ENCODE measurements at places on chromosomes 3 and 15.

DNA sequence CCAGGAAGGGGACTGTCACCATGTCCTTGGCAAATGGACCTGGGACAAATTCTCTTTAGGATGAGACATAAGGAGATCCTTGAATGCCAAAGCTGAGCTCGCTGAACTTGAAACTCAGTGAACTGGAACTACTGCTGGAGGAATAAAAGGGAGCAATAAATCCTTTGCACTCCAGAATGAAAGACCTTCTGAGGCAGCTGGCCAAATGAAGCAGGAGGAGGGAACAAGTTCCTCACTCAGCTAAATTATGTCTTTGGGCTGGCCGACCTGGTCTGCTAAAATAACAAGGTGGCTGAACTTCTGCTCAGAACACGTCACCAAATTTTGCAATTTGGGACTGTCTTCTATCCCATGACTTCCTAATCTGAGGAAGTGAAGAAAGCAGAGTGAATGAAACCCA lies 314.7 kb downstream of the LPP start:
- no peaks in the 10 kb centered on the region for H3K27me3 ChIP-seq
- DNase-seq: no peak
- H3K4me1 ChIP-seq: no peaks in the 10 kb centered on the region
- peaks cover 24% of the 10 kb centered on the region for H3K36me3 ChIP-seq

DNA sequence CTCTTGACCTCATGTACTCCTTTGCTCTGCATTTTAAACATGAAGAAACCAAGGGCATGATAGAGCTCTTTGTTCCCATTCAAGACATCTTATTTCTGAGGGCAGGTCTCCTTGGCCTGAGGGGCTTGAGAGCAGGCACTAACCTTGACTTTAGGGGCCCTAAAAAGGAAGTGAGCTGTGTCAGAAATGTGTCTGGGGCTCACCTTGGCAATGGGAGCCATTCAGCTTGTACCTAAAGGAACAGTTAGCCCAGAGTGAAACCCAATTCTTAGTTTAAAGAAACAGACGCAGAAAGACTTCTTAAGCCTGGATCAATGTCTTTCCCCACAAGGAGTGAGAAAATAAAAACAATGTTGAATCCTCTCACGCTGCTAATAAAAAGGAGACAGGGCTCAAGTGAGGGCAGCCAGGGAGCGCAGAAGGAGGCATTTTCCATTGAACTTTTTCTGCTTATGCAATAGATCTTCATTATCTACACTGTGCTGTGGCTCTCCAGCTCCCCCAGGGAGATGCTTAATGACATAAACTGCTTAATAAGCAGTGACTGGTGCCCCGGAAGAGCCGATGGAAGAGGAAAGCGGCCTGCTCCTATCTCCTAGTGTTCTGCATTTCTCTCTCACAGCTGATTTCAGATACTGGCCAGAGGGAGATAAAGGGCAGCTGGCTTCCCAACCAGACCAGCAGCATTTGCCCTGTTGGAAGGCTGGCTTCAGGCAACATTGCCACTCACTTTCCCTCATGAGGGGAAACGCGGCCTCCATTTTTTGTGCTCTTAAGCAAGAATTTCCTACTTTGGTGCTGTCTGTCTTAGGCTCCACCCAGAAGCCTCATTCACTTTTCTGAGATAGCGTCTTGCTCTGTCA lies 152.0 kb downstream of the OPA1 start:
- no peak for DNase-seq
- no peaks in the 10 kb centered on the region for H3K36me3 ChIP-seq
- H3K4me3 ChIP-seq: no peak overlapping the region
- H3K27me3 ChIP-seq: peaks cover 23% of the 10 kb centered on the region
- H3K27ac ChIP-seq: no peak overlapping the region

DNA sequence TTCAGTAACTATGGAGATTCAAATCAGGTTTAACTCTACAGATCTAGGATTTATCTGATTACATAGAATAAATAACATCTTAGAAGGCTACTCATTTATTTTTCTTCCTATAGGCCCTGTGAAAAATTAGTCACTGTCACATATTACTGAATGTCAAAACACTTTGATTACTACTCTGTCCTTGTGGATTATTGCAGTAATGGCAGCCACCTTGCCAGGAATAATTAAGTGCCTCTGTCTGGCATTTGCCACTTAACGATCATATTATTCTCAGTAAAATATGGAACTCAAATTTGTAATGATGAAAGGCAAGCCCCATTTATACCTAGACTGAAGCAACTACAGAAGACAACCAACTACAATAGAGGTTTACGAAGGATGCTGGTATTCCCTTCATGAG lies 596.3 kb upstream of the ARPP21 start:
- no peak for DNase-seq
- no peak overlapping the region for H3K4me3 ChIP-seq
- H3K27me3 ChIP-seq: no peaks in the 10 kb centered on the region
- no peak overlapping the region for H3K27ac ChIP-seq

- no peak for DNase-seq
- H3K36me3 ChIP-seq: no peaks in the 10 kb centered on the region
- H3K4me3 ChIP-seq: no peak overlapping the region
- H3K4me1 ChIP-seq: no peaks in the 10 kb centered on the region
- H3K27ac ChIP-seq: no peak overlapping the region
- peaks cover 7% of the 10 kb centered on the region for H3K27me3 ChIP-seq
These were observed 34.9 kb upstream of the ARHGEF26 start for GRCh38 chr3:154086286-154086685.

DNA sequence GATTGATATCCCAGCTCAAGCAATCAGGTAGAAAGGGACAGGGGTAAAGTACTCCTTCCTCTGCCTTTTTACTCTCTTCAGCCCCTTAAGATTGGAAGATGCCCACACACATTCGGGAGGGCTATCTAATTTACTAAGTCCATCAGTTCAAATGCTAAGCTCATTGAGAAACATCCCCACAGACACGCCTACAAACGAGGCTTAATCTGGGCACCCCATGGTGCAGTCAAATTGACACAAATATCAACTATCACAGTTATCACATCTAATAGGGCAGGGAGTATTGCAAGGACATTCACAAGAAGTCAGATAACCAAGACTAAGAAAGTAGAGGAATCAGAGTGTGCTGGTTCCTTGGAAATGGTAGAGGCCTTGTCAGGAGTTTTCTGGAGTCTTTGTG lies 437.8 kb upstream of the AZI2 start:
- no peak for DNase-seq
- no peaks in the 10 kb centered on the region for H3K36me3 ChIP-seq
- H3K4me1 ChIP-seq: no peaks in the 10 kb centered on the region
- no peak overlapping the region for H3K27ac ChIP-seq
- no peaks in the 10 kb centered on the region for H3K27me3 ChIP-seq

DNA sequence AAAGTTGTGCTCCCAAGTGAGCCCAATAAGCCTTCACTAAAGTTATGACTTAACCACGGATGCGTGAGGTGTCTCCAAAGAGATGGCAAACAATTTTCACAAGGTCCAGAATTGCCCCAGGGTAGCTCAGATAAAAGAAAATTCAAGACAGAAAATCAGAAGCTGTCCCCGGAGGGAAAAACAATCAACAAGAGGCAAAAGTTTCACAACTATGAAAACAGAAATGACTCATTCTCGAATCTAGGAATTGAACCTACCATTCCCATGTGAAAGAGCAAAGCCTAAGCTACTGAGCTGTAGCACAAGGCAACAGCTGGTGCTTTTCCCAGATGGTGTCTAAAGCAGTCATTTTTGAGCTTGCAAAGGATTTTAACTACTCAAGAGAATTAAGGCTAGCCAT lies 33.5 kb upstream of the MKRN3 start:
- H3K4me1 ChIP-seq: no peaks in the 10 kb centered on the region
- no peak overlapping the region for H3K27ac ChIP-seq
- no peaks in the 10 kb centered on the region for H3K36me3 ChIP-seq

DNA sequence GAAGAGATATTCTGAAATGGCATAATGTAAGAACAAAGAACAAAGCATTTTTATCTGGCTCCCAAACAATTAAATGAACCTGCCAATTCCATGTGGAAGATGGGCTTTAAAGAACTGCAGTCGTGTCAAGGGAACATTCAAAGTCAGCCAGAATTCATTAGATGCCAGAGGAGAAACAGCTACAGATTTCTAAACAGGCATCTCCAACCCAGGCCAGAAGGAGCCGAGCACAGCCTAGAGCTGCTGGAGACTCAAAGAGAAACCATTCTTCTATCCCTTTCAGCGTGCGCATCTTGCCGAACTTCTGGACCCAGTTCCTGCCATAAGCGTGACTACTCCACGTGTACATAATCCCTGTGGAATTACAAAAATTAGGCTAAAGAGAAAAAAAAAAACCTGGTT lies 60.4 kb downstream of the MB21D2 start:
- no peak for DNase-seq
- peaks cover 57% of the 10 kb centered on the region for H3K4me1 ChIP-seq
- peaks cover 15% of the 10 kb centered on the region for H3K36me3 ChIP-seq

DNA sequence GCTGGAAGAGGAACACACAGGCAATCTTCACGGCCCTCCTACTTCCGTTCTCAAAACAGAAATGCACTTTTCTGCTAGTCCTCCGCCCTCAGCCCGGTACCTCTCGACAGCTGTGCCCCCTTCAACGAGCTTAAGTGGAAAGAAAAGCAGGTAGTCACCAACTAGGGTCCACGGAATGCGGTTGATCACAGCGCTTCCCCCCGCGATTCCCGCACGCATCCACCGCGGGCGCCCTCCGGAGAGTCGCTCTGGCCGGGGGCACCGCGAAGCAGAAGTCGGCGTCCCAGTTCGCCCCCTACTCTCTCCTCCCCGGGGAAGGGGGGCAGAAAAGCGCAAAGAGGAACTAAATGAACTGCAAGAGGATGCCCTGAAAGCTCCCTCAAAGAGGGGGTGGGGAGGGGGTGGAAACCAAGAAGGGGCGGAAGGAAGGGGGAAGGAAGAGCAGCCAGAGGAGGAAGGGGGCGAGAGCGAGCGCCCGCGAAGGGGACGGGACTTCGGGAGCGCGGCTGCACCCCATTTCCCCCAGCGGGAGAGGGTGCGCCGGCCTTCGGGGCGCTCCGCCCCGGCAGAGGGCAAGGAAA lies 738 bp downstream of the ACAP2 start:
- peak; percentile 69 for DNase-seq
- H3K4me3 ChIP-seq: peak overlapping the region; percentile 97
- no peaks in the 10 kb centered on the region for H3K27me3 ChIP-seq
- H3K27ac ChIP-seq: peak overlapping the region; percentile 96
- H3K4me1 ChIP-seq: peaks cover 48% of the 10 kb centered on the region

GRCh38 chr15:97087006-97087741 lies 756.7 kb downstream of the NR2F2 start:
- no peaks in the 10 kb centered on the region for H3K27me3 ChIP-seq
- H3K27ac ChIP-seq: no peak overlapping the region
- H3K4me1 ChIP-seq: no peaks in the 10 kb centered on the region
- no peaks in the 10 kb centered on the region for H3K36me3 ChIP-seq
- no peak overlapping the region for H3K4me3 ChIP-seq
- no peak for DNase-seq

GRCh38 chr15:60191821-60192220 lies 187.7 kb downstream of the FOXB1 start:
- peaks cover 28% of the 10 kb centered on the region for H3K27me3 ChIP-seq
- no peaks in the 10 kb centered on the region for H3K36me3 ChIP-seq
- no peak overlapping the region for H3K4me3 ChIP-seq
- H3K4me1 ChIP-seq: no peaks in the 10 kb centered on the region
- no peak for DNase-seq

- peaks cover 4% of the 10 kb centered on the region for H3K27me3 ChIP-seq
- no peak overlapping the region for H3K27ac ChIP-seq
- H3K36me3 ChIP-seq: no peaks in the 10 kb centered on the region
- no peak for DNase-seq
These were observed 7.7 kb upstream of the RFT1 start for GRCh38 chr3:53137835-53138446.

- no peaks in the 10 kb centered on the region for H3K27me3 ChIP-seq
- no peak overlapping the region for H3K4me3 ChIP-seq
- H3K4me1 ChIP-seq: no peaks in the 10 kb centered on the region
These were observed 236.8 kb downstream of the MEIS2 start for GRCh38 chr15:36863570-36863969.

DNA sequence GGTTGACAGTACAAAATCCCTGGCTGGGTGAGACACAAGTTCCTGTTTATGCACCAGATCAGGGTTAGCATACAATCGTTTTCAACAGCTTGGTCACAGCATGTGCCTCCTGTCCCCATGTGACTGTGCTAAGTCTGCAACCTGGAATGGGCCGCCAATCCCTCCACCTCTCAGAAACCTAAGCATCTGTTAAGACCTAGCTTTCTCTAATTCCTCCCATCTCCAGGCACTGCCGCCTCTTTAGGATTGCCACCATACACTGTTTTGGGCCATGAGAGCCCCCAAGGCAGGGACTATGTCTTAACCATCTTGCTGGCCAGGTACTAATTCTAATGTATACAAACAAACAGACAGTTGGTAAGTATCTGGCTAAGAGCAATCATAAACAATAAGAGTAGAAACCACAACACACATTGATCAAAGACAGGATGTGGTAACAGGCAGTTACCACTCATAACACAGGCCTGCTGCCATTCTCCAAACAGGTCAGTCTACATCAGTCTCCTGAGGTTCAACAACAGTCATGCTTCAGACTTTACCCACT lies 25.6 kb downstream of the SEC22C start:
- peak; percentile 73 for DNase-seq
- H3K4me3 ChIP-seq: peak overlapping the region; percentile 49
- no peaks in the 10 kb centered on the region for H3K27me3 ChIP-seq
- peaks cover 34% of the 10 kb centered on the region for H3K4me1 ChIP-seq
- peaks cover 51% of the 10 kb centered on the region for H3K36me3 ChIP-seq

GRCh38 chr15:50764461-50765194 lies 878 bp downstream of the SPPL2A start:
- peak; percentile 38 for DNase-seq
- H3K27me3 ChIP-seq: peaks cover 7% of the 10 kb centered on the region
- peak overlapping the region; percentile 95 for H3K27ac ChIP-seq
- peaks cover 45% of the 10 kb centered on the region for H3K4me1 ChIP-seq
- H3K36me3 ChIP-seq: peaks cover 16% of the 10 kb centered on the region

DNA sequence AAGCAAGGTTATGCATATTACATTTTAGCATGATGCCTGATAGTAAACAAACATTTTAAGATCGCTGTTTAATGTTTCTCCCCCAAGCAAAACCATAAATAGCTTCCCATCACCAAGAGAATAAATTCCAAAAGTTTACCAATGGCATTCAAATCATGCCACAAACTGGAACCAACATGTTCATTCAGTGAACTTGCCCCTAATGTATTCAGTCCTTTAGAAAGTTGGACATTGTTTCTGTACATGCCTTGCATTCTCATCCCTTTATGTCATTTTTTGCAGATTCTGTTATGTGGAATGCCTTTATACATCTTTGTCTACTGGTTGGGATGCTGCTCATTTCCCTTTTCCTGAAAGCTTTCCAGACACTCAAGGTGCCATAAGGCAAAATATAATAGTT lies 105.5 kb downstream of the PYDC2 start:
- no peak for DNase-seq
- H3K4me1 ChIP-seq: no peaks in the 10 kb centered on the region
- no peak overlapping the region for H3K27ac ChIP-seq
- H3K27me3 ChIP-seq: no peaks in the 10 kb centered on the region

GRCh38 chr3:168622795-168623194 lies 527.1 kb upstream of the GOLIM4 start:
- H3K4me3 ChIP-seq: no peak overlapping the region
- H3K4me1 ChIP-seq: no peaks in the 10 kb centered on the region
- no peaks in the 10 kb centered on the region for H3K27me3 ChIP-seq
